Breast epithelium (tissue), 4 donors: ENCODE measurements at places on chromosomes 12 and 14. TPM values are rescaled to one million over a fixed set of nuclear protein-coding genes. Genes with fewer than 3 reads are reported as not detected.

DNA sequence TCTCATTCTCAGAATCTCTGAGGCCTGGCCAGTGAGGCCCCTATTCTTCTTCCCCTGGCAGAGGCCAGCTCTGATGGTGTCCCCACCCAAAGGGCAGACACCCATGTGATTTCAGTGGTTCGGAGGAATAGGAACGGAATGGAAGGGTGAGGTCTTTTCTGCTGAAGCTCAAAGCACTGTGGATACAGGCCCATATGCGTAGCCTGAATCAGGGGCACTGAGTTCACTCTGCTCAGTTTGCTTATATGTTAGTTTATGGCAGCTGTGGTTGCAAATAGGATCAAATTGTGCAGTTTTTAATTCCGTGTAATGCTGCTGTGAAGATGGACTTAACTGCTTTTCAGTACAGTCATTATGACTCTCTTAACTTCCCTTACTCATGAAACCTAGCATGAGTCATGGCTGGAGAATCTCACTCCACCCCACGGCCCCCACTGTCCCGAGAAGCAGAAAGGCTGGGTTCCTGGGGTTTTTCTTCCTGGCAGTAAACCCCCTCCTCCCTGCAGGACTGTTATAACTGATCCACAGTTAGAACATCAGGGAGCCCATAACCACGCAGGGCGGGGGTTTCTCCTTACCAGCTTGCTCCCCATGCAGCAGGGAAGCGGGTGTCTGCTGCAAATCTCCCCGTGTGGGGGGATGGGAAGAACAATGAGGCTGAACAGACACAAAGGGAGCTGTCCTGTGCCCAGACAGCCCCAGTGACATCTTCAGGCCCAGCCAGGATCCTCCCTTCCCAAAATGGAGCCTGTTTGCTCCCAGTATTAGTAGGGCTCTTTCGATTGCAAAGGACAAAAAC, 122.7 kb downstream of the SLC38A6 start:
- peak overlapping the region; percentile 48 for H3K27ac ChIP-seq
- no peaks in the 10 kb centered on the region for H3K27me3 ChIP-seq
- no peak for DNase-seq
- no peaks in the 10 kb centered on the region for H3K36me3 ChIP-seq

The SMOC1 gene
- 5.7 TPM for total RNA-seq

GRCh38 chr14:75961662-75962061, 20.1 kb downstream of the TGFB3 start:
- H3K36me3 ChIP-seq: peaks cover 8% of the 10 kb centered on the region
- no peak overlapping the region for H3K4me3 ChIP-seq
- no peak overlapping the region for H3K27ac ChIP-seq
- H3K4me1 ChIP-seq: no peaks in the 10 kb centered on the region
- H3K27me3 ChIP-seq: no peaks in the 10 kb centered on the region

The TSPAN19 gene
- not detected for total RNA-seq

DNA sequence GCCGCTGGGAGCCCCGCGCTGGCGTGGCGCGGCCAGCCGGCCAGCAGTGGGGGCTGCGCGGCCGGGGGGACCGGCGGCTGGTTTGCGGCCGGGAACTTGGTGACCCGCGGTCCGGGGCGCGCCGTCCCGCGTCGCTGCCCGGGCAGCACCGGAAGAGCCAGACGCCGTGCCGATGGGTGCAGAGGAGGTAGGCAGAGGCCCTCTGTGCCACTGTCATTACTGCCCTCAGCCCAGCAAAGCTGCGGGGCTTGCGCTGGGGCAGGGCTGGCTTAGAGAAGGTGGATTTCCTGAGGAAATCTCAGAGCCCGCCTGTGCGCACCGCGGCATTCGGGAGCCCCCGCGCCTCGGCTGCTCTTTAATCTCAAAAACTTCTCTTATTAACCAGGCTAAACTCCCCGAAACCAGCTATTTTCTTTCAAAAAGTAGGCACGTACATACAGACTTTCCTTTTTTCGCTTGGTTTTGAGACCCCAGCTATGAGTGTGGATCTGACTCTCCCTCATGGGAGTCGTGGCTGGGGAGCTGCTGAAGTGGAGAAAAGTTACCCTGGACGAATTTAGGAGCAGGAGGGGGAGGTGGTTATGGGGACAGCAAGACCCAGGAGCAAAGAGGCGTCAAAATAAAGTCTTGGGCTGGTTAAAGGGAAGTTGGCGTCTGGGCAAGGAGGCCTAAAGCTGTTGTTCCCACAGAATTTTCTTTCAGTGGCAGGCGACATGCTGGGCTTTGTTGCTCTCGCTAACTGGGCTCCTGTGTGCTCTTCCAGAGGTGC, 802 bp downstream of the SUSD6 start:
- peak overlapping the region; percentile 99 for H3K27ac ChIP-seq
- H3K36me3 ChIP-seq: no peaks in the 10 kb centered on the region
- H3K4me1 ChIP-seq: peaks cover 5% of the 10 kb centered on the region
- no peak for DNase-seq
